H9 (cell line): ENCODE measurements at places on chromosomes 7 and 10. TPM values are rescaled to one million over a fixed set of nuclear protein-coding genes. Genes with fewer than 3 reads are reported as not detected.

- no peak for DNase-seq
Measured at GRCh38 chr10:22003964-22004281, 393 bp upstream of the DNAJC1 start.

GRCh38 chr10:69328380-69328735 lies 50.1 kb downstream of the HK1 start:
- no peak for DNase-seq

- no peak for DNase-seq
Measured at GRCh38 chr7:116805100-116805544, 57.3 kb upstream of the CAPZA2 start.

GRCh38 chr7:131336956-131337355 lies 9.3 kb downstream of the MKLN1 start:
- DNase-seq: no peak

GRCh38 chr7:20307119-20307518 lies 23.6 kb upstream of the ITGB8 start:
- DNase-seq: no peak

- no peak for DNase-seq
Measured at GRCh38 chr10:71690094-71690720, 29.4 kb downstream of the C10orf105 start.

DNA sequence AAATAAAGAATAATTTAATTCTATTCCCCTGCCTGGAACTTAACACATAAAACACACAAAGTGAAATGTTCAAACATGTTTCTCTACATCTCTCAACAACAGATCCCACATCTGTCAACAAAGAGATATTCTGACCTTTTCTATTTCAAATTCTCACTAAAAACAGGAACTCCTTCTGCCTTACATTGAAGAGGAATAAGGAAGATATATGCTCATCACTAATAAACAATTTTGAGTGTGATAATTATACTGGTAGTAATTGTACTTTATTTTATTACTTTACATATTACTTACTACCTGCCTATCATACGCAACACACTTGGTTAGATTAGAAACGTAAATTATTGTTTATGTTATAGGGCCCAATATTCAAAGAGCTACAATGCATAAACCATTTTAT lies 13.4 kb downstream of the AKR1C2 start:
- DNase-seq: no peak

DNA sequence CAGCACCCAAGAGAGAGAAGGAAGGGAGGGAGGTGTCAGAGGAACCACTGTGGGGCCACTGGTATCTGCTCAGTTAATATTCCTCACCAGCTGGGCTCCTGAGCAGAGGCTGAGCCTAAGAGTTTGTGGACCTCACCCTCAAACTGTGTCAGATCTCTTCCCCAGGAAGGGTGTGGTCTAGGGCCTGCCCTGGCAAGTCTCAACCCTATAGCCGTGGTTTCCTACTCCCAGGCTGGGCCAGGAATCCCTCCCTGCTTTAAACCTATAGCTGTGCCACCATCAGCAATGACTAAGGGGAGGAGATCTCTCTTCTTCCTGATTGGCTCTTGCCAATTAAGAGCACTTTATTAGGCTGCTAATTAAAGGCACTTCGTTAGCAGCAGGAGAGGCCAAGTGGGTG lies 29.9 kb downstream of the POLL start:
- DNase-seq: peak; percentile 21

DNA sequence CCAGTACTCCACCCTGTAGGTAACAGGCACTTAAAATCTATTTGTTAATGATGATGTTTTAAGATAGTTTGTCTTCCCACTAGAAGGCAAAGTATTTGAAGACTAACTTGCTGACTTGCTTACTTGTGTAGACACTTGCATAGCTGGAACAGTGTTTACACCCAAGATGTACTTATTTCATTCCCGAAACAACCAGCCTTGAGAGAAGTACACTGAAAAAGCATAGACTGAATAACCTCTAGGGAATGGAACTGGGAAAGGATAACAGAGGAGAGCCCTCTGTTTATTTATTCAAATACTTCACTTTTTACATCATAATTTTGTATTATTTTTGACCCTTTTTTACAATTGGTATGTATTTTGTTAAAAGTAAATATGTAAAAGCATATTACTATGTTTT lies 33.1 kb upstream of the TMEM26 start:
- DNase-seq: no peak

GRCh38 chr10:62733654-62734293 lies 70.7 kb upstream of the ADO start:
- no peak for DNase-seq

DNA sequence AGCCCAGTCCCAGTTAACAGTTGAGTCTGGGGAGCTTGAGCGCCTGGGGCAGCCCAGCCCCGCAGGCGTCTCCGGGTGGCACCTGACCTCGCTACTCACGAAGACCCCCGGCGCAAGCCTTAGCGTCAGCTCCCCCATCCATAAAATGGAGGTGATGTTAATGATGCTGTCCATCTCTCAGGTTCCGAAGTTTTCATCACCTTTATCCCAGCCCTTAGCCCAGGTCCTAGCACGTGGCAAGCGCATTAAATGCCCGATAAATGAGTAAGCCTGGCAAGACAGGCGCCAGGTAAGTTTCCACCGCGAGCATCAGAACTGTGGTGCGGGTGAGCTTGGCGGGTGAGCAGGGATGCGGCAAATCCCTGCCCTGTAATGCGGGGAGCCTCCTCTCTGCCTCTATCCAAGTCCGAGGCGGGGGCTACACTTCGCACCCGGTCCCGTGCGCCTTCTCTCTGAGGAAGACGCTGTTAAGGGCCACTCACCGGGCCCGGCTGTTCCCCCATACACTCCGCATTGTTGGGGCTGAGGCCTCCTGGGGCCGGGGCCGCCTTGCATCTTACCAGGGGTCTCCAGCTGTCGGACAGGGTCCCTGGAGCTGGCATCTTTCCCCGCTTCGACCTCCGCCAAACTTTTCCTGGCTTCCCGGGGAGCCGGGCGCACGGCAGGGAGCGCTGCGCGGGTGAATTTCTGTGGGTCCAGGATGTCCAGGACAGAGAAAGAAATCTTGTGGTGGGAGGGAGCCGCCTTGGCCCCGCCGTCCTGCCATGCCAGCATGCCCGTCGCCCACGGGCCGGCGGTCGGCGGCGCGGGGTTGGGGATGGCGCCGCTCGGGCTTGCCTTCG lies 444 bp downstream of the NKX1-2 start:
- peak; percentile 58 for DNase-seq

DNA sequence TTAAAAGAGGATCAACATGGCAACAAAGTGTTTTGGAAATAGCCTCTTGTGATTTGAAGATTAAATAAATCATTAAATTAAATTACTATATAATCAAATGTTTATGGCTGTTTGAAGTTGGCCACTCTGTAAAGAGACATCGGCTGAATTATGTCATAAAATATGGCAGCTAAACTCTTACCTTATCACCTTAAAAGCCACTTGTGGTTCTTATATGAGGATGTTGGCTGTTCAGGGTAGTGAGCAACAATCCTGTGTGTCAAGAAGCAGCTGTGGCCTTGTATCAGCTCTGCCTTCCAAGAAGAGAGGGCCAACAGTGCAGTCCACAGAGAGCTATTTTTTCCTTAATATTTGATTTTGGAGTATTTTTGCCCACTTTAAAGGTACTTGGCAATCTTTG lies 113.4 kb upstream of the CDK6 start:
- no peak for DNase-seq

DNA sequence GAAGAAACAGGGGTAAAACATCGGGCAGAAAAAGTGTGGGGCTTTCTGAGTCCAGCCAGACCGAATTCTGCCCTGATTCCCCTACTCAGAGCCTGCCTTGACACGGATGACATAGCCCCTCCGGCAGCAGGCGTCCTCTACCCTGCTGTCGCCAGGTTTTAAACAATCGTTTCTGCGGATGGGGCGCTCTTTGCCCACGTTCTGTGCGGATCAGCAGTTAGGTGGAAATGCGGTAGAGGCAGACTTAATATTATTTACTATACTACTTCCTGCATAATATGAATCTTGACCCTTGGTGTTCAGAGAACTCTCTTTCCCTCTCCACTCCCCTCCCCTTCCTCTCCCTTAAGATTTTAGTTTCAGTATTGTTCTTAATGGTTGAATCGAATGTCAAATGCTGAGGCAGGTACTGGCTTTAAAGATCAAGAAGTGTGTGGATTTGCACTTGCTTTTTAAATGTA lies 2.4 kb downstream of the GATA3 start:
- no peak for DNase-seq

- DNase-seq: peak; percentile 25
Measured at GRCh38 chr7:151451626-151452571, 12.0 kb upstream of the CRYGN start.

DNA sequence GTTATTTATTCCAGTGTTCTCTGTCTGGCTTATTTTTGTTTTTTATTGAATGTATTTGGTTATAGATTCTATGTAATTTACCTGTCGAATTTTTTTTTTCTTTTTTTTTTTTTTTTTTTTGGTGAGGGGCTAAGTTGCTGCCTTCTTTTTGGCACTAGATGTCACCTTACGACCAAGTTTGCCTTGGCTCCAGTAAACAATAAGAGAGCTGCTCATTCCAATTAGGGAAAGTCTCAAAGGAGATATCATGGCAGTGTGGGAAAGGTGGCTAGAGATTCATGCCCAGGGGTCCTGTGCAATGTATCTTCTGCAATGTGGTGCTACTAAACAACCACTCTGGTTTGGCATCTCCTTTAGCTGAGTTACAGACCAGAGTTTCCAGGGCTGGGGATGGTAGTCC lies 84.0 kb downstream of the PTPN20 start:
- DNase-seq: peak; percentile 38

GRCh38 chr7:30826181-30826580 lies 55.0 kb downstream of the MINDY4 start:
- no peak for DNase-seq

GRCh38 chr7:34043461-34044305 lies 138.3 kb downstream of the BMPER start:
- no peak for DNase-seq

DNA sequence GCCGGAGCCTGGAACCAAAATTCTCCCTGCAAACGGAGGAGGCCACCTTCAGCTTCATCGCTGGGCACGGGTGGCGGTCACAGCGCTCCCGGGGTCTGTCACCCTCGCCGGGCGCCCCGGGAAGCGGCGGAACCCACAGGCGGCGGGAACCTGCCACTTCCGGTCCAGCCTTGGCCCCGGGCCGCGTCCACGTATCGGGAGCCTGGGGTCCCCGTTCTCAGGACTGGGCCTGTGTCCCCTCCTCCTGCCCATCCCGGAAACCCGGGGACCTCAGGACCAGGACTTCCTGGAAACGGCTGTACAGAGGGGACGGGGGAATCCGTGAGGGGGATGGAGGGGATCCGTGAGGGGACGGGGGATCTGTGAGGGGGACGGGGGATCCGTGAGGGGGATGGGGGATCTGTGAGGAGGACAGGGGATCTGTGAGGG lies 25.4 kb downstream of the PDGFA start:
- no peak for DNase-seq

DNA sequence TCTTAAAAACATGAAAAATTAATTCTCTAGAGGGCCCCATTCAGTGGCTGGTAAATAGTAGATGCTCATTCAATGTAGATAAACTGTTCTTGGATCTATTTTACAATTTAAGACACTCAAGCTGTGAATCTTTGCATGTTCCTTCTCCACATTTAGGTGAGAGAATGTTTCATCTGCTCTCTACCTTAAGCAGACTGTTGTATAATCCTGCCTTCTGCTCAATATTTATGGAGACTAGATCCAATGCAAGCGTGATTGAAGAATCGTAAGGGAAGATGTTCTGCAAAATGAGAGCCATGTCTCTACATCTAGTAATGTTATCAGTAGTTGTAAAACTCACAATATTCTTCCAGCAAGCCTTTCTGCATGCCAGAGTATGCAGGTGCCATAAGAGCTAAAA lies 115.0 kb upstream of the TEX47 start:
- no peak for DNase-seq

DNA sequence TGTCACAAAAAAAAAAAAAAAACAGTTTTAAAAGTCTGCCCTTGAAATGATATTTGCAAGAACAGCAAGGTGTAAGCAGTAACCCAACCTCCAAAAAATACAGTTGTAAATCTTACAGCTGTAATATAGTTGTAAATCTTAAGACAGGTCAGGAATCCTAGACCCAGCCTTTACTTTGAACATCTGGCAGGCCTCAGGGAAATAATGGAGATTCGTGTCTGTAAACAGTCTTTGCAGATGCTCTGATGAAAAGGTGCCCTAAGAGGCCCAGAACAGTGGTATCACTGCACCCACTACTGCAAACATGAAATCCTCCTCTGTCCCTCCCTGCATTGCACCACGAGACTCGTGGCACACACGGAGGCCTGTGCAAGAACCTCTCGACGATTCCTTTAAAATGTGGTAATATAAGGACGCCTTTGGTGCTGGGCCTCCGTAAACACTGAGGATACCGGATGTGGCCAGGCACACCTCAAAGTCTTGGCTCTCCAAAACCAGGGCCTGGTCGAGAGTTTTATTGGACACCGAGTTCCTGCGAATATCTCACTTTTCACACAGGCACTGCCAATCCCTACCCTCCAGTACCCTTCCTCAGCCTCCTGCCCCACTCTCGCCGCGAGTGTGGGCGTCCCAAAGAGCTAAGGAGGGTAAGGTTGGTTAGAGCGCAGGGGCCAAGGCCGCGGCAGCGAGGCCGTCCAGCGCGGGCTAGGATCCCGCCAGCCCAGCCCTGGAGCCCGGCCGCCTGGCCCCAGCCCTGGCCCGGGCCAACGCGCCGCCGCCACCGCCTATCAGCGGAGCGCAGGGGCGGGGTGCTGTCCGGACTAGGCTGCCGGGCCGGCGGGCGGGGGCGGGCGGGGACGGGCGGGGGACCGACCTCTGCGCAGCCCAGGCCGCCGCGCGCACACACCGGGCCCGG lies at the start of gene REEP3:
Gene REEP3 (plus strand): TSS at position 902 of the 916 bp plus-strand sequence. CDS start 145 bp downstream, outside the sequence.
- DNase-seq: peak; percentile 70

DNA sequence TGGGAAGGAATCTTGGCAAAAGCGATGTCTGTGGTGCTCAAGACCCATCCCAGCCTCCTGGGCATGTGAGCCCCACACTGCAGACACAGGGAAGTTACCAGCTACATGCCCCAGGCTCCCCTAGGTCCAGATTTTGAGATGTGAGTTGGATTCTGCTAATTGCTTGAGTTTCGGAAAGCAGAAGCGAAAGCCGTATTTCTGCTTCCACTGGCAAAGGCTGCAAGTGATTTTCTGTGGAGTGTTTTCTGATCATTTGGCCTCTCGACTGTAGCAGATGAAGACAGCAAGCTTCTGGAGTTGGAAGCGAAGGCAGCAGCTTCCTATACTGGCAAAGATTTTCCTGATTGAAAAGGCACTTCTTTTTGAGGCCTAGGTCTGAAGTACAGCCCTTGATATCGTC lies 29.6 kb downstream of the ANKRD16 start:
- DNase-seq: no peak

- DNase-seq: no peak
Measured at GRCh38 chr7:29332042-29332811, 137.7 kb downstream of the CHN2 start.

- no peak for DNase-seq
Measured at GRCh38 chr7:149494738-149495368, 2.8 kb downstream of the ZNF746 start.

GRCh38 chr7:1768832-1769231 lies 98.8 kb downstream of the ELFN1 start:
- no peak for DNase-seq

ERVW-1 gene
- total RNA-seq: 0.09 TPM in 1 of 2 replicates, not detected in the other

KLF14 gene
- not detected in 2 replicates for total RNA-seq

LYZL1 gene
- not detected in 2 replicates for total RNA-seq

LEP gene
- total RNA-seq: not detected in 2 replicates

AGFG2 gene
- 11.2 and 12.7 TPM in 2 replicates for total RNA-seq

TFR2 gene
- 1.9 and 2.3 TPM in 2 replicates for total RNA-seq

IL6 gene
- total RNA-seq: 0.44 and 0.85 TPM in 2 replicates

PTF1A gene
- total RNA-seq: not detected in 2 replicates

ZNF722 gene
- not detected in 2 replicates for total RNA-seq

CABCOCO1 gene
- total RNA-seq: not detected in 2 replicates

CEP55 gene
- total RNA-seq: 16.1 and 17.8 TPM in 2 replicates

CALN1 gene
- total RNA-seq: 2.8 and 3.3 TPM in 2 replicates

NRAP gene
- 0.04 TPM in 1 of 2 replicates, not detected in the other for total RNA-seq

ASB10 gene
- not detected in 2 replicates for total RNA-seq
